ENCODE measurements at places on chromosomes 16 and 17.

- DNase-seq: no peak
These were observed 561.4 kb upstream of the GOT2 start for GRCh38 chr16:59295474-59295873.

GRCh38 chr16:88459366-88460073 is 6.4 kb downstream of the ZFPM1 start:
- no peak for DNase-seq

DNA sequence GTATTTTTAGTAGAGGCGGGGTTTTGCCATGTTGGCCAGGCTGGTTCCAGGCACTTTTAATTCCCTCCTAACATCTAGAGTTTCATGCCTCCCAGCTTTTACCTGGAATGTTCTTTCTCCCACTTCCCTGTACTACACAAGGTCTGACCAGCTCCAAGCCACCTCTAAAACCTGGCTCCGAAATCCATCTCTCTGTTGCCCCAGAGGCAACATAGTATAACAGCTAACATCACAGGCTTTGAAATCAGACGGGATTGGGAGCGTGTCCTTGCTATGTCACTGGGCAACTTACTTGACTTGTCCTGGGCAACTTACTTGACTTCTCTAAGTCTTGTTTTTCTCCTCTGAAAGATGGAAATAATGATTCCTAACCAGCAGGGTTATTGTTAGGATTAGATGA is 15.1 kb downstream of the UNC45B start:
- no peak for DNase-seq

- DNase-seq: no peak
These were observed 360.6 kb upstream of the SOX9 start for GRCh38 chr17:71760062-71760720.

DNA sequence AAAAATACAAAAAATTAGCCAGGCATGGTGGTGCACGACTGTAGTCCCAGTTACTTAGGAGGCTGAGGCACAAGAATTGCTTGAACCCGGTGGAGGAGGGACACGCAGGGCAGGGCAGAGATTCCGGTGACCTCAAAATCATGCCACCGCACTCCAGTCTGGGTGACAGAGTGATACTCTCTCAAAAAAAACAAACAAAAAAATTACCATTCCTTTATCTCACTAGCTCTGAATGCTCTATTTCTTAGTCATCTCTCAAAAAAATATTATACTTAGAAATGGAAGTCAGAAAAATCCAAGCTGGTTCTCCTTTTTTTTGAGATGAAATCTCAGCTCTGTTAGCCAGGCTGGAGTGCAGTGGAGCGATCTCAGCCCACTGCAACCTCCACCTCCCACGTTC is 40.8 kb downstream of the SPOP start:
- DNase-seq: no peak

DNA sequence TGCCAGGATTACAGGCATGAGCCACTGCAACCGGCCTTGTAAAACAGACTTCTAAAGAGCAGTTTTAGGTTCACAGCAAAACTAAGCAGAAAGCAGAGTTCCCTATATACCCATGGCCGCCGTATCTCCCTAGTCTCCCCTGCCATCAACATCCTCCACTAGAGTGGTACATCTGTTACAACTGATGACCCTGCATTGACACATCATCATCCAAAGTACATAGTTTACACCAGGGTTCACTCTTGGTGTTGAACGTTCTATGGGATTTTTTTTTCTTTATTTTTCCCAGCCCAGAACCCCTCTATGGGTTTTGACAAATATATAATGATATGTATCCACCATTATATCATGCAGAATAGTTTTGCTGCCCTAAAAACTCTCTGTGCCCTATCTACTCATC is 155.2 kb downstream of the RAB11FIP4 start:
- no peak for DNase-seq

- peak; percentile 64 for DNase-seq
These were observed 2.7 kb downstream of the ZFPM1 start for GRCh38 chr16:88455610-88456355.

GRCh38 chr17:7858522-7858810 is 663 bp downstream of the CYB5D1 start:
- no peak for DNase-seq

DNA sequence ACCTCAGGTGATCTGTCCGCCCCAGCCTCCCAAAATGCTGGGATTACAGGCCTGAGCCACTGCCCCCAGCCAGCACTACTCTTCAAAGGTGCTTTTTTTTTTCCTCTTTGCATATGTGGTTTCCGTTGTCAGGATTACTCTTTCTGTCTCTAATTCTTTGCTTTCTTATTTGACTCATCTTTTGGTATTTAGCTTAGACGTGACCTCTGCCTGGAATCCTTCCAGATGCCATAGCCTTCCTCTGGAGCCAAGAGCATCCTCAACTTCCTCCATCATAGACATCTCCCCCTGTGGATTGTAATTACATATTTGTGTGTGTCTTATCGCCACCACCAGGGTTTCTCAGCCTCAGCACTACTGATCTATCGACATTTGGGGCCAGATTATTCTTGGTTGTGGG is 84.4 kb upstream of the XYLT1 start:
- DNase-seq: no peak

DNA sequence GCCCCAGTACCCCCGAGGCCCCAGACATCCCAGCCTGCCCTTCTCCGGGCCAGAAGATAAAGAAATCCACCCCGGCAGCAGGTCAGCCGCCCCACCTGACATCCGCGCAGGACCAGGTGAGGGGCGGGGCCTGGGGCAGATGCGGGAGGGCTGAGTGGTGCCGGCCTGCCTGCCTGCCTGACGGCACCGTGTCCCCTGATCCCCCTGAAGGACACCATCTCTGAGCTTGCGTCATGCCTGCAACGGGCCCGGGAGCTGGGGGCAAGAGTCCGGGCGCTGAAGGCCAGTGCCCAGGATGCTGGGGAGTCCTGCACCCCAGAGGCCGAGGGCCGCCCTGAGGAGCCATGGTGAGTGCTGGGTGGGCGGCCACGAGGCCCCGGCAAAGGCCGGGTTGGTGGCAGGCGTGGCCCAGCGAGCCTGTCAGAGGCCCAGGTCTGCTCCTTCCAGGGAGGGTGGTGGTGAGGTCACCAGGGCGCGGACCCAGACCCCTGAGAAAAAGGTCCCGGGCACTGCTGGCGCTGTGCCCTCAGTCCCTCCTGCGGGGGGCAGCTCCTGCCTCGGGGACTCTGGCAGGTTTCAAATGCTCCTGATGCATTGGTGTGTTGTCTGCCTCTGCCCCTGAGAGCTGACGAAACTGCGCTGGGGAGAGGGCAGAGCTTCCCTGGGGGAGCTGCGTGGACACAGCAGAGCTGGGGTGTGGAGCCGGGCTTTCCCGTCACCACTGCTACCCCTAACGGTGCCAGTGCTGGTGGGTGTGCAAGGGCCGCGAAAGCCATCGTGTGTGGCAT is 1.2 kb downstream of the CDT1 start:
- no peak for DNase-seq

GRCh38 chr17:38425031-38425430 is 3.2 kb upstream of the ARHGAP23 start:
- no peak for DNase-seq

DNA sequence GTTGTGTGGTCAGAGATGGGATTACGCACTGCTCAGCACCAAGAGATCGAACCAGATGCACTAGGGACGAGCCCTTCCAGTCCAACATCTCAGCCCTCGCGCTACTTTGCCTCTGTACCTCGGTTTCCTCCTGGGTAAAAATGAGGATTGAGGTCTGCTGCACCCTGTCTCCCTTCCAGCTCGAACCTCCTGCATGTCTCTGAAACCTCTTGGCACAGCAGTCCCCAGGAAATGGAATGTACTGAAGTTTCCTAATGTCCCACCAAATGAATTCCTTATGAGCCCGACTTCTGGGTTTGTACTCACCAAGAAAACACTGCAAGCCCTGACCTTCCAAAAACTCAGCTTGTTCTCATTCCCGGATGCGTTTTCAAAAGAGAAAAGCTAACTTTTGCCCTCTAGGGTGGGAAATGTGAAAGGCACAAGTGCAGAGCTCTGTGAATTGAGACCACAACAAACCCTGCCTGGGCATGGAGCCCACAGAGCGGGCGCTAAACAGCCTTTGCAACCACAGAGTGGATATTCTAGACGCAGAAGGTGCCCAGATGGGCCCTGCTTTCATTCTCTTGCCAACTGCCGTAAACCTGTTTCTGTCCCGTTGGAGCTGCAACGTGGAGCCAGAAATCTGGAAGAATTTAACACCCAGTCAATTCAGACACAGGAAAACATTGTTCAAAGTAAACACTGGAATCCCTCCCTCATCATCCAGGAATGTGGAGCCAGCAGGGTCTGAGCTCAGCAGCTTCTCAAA is 10.3 kb downstream of the CDRT4 start:
- DNase-seq: no peak

DNA sequence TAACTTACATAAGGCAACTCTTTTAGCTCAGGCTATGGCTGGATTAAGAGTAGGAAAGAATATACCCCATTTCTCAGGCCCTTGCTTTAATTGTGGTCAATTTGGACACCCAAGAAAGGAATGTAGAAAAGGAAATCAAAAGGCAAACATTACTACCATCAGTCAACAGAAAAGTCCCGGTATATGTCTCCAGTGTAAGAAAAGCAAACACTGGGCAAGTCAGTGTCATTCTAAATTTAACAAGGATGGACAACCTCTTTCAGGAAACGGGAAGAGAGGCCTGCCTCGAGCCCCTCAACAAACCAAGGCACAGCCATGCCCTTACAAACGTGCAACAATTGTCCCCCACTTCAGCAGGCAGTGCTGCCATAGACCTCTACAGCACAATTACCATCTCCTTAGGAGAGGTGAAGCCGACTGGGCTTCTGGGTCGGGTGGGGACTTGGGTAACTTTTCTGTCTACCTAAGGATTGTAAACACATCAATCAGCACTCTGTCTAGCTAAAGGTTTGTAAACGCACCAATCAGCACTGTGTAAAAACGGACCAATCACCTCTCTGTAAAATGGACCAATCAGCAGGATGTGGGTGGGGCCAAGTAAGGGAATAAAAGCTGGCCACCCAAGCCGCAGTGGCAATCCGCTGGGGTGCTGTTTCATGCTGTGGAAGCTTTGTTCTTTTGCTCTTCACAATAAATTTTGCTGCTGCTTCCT is 12.4 kb downstream of the MRPL58 start:
- DNase-seq: peak; percentile 10

DNA sequence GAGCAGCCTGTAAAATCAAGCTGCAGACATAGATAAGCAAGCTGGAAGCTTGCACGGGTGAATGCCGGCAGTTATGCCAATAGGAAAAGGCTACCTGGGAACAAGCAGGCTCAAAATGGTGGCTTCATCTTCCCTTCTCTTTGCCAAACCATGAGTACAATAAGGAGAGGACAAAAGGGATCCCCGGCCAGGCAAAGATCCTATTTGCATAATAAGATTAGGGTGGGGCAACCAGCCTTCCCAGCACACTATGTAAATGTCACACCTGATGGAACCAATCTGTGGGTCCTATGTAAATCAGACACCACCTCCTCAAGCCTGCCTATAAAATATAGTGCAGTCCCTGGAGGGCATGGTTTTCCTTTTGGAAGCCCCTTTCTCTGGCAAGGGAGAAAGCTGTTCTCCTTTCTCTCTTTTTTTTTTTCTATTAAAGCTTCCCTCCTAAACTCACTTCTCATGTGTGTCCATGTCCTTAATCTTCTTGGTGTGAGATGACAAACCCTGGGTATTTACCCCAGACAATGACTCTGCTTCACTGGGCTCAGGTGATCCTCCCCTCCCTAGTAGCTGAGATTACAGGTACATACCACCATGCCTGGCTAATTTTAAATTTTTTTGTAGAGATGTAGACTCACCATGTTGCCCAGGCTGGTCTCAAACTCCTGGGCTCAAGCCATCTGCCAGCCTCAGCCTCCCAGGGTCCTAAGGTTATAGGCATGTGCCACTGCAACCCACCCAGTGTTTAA is 44.2 kb downstream of the PSMD12 start:
- no peak for DNase-seq

GRCh38 chr16:23107117-23107516 is 42.1 kb downstream of the USP31 start:
- no peak for DNase-seq

- DNase-seq: no peak
These were observed 4.2 kb upstream of the RDM1 start for GRCh38 chr17:35934760-35935159.

DNA sequence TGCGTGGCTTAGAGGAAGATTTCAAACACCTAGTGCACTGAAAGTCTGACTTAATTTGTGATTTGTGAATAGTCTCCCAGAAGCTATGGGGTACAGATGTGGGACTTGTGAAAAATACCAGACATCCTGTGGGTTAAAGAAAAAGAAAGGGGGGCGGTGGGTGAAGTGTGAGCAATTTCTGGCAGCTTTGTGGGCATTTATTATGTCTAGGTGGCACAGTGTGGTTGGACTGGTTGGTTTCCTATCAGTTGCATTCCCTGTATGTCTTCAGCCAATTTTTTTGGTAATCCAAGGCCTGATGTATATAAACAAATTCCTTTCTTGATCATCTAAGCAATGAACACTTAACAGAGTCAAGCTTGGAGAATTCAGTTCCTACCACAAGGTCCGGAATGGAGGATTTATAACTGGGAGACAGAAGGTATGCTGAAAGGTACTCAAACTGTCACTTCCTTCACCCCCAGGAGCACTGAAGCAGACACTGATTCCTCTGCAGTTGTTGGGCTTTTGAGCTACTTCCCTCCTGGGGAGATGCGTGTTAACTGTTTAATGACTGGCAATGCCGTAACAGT is 211.6 kb downstream of the WWOX start:
- no peak for DNase-seq

DNA sequence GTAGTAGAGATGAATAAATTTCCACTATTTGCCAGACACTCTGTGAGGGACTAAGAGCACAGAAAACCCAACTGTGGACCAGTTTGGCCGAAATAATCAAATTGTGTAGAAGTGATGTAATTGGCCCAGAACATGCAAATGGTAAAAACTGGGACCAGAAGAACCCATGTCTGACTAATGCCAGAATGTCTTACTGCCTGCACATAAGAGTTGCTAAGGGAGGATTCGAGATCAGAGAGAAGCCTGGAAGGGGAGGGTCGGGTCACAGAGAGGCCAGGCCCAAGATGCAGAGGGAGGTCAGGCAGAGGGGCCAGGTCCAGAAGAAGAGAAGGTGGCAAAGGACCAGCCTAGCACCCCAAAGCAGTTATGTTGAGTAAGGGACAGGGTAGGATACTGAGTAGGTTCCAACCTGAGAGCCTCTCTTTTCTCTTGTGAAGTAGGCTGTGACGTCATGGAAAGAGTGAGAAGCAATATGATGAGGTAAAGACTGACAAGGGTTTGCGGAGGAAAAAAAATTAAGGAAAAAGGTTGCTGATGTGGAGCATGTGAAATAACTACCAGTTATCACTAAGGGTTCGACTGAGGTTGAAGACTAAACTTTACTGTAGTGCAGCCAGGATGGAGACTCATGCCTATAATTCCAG is 53.2 kb downstream of the SKAP1 start:
- DNase-seq: no peak

GRCh38 chr17:45346216-45347015 is 29.6 kb upstream of the MAP3K14 start:
- no peak for DNase-seq
